ENCODE measurements at places on chromosomes 6 and 20.
A peak's percentile ranks its signal among the peaks of the same experiment; 100 is the strongest.

DNA sequence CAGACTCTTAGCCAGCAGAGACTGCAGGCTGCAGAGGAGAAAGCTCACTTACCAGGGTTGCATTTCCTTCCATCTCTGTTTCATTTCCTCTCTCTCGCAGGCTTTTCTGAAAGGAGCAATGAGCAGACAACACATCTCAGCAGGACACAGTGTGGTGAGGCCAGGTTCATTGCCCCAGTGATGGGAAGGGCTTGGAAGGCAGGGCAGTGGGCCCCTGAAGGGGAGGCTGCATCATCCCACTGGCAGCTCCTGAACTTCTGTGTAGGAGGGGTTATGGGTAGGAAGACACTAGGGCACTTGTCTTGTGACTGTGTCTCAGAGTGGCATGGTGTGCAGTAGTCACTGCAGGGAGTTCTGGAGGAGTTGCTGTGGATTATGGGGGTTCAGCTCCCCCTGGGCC lies 246.8 kb downstream of the QKI start:
- no peak for DNase-seq

DNA sequence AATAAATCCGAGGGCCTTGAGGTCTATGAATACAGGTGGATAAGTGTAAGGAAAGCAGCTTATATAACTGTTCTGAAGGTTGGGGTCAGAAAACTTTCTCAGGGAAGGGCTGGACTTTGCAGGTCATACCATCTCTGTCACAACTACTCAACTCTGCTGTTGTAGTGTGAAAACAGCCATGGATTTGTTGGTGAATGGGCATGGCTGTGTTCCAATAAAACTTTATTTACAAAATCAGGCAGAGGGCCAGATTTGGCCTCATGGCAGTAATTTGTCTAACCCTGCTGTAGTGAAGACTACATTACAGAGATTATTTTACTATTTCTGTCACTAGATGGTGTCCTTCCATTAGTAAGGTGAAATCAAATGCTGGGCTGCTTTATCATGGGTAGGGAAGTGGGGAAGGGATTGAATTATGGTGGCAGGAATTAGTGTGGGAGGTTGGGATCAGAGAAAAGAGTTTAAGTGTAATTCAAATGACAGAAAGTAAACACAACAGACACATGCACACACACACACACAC lies 409.6 kb upstream of the CHD6 start:
- DNase-seq, result no peak

- peak; percentile 63 for DNase-seq
Observed at GRCh38 chr6:161922631-161923119, 648.8 kb upstream of the AGPAT4 start.

GRCh38 chr20:24199501-24199900 lies 210.9 kb upstream of the GGTLC1 start:
- no peak for DNase-seq

- DNase-seq, result no peak
Observed at GRCh38 chr20:10369723-10370090, 64.3 kb downstream of the MKKS start.
